ENCODE measurements at places on chromosomes 3 and 15. TPM values are rescaled to one million over a fixed set of nuclear protein-coding genes. Genes with fewer than 3 reads are reported as not detected.

CCDC14 gene
- 84.6 TPM for total RNA-seq

SLCO3A1 gene
- 27.9 TPM for total RNA-seq

CCR3 gene
- not detected for total RNA-seq

OSTN gene
- total RNA-seq: 3.8 TPM

CX3CR1 gene
- total RNA-seq: not detected

GABRR3 gene
- total RNA-seq: not detected

CDCP1 gene
- 0.71 TPM for total RNA-seq

MUC20 gene
- not detected for total RNA-seq

CYP1A2 gene
- not detected for total RNA-seq

GPR62 gene
- 0.44 TPM for total RNA-seq
